ENCODE measurements at places on chromosomes 11 and 22.

GRCh38 chr11:31620434-31620833 is 110.9 kb downstream of the ELP4 start:
- no peak for DNase-seq

DNA sequence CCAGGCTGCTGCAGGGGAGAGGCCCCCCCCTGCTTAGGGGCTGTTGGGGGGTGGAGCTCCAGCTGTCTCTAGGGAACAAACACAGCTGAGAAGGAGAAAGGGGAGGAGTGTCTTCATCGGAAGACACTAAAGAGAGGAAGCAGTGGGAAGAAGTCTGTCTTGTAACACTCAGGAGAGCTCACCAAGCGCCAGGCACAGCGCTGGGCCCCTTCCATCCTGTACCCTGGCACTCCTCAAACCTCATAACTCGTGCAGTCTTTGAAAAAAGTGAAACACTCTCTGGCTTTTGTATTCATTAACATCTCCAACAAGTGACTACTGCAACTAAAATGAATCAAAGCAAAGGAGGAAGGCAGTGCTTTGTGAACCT is 67.4 kb upstream of the PRDM11 start:
- DNase-seq, result no peak

DNA sequence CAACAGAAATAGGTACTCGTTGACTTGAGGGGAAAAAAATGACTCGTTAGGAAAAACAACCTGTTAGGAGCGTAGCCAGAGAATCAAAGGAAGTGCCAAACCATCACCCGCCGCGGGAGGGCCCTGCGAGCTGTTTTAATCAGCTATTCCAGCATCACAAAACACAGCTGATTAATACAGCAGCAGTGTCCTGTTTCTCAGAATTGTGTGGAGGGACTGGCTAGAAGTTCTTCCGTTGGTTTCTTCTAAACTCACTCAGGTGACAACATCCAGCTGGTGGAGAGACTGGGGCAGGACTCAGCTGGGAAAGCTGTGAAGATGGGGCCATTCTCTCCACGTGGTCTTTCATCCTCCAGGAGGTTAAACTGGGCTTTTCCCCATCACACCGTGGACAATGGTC is 28.0 kb downstream of the HSPA8 start:
- no peak for DNase-seq

DNA sequence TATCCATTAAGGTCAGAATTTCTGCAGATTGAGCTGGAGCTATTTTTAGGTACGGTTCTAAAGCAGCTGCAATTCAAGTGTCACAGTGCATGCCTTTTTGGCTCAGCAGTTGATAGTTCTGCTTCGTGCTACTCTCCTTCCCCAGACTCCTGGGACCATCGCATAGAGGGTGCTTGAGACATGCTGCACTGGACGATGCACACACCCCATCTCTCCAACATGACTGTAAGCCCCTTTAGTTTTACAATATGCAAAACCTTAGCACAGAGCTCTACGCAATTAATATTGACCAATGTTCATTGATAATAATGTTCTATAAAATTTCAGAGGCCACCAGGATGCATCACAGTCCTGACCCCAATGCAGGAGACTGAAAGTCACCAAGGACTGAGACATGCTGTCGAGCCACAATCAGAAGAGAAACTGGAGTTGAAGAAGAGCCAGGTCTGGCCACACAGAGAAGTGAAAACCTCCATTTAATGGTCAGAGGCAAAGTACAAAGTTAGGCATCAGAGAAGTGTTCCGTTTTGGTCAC is 120.9 kb upstream of the ZC3H12C start:
- no peak for DNase-seq

GRCh38 chr22:39388261-39389011 is 11.1 kb upstream of the TAB1 start:
- DNase-seq, result peak; percentile 50

GRCh38 chr22:33717694-33718396 is 202.4 kb downstream of the LARGE1 start:
- no peak for DNase-seq

GRCh38 chr11:1088927-1089737 is 14.5 kb downstream of the MUC2 start:
- no peak for DNase-seq

- no peak for DNase-seq
Measured at GRCh38 chr11:15828215-15828853, 528.0 kb downstream of the SOX6 start.

DNA sequence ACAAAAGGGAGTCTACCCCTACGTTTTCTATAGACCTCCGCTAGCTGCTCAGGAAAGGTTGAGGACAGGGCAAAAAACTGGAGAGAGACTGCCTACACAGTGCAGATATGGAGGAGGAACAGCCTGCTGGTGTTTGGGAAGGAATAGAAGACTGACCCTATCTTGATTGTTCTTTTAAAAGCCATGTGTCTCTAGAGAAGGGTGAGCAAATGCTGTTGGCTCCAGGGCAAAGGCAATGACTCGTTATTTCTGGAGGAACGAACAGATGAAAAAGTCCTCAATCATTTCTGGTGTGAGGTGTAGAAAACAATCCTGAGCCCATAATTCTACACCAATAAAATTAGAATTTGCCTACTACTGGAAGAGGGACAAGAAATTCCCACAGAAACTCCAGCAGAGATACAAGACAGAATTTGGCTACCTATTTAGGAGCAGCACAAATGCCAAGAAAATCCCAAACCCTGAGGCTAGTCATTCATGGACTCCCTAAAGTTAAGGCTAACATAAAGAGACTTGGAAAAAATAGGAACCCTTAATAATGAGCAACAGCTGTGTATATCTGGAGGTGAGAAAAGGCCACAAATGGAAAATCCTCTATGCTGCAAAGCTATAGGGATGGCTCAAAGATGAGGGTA is 1206.3 kb upstream of the CNTN5 start:
- no peak for DNase-seq

- no peak for DNase-seq
Measured at GRCh38 chr11:61966734-61967115, 709 bp downstream of the FTH1 start.

GRCh38 chr11:120280600-120281051 is 40.7 kb downstream of the POU2F3 start:
- DNase-seq, result no peak

DNA sequence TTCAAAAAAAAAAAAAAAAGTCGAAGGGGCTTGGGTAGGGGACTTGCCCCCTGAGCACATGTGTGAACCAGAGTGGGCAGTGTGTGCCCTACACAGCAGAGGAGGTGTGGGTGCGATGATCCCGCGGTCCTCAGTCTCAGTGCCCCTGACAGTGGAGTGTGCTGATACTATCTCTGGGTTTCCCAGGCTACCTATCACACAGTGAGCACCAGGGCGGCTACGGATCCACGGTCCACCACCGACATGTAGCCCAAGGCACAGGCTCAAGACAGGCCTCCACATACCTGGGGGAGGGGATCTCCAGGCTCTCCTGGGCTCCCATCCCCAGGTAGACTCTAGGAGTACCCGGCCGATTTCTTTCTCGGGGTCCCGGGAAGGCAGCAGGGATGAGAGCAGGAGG is 9.1 kb downstream of the B3GAT1 start:
- no peak for DNase-seq

DNA sequence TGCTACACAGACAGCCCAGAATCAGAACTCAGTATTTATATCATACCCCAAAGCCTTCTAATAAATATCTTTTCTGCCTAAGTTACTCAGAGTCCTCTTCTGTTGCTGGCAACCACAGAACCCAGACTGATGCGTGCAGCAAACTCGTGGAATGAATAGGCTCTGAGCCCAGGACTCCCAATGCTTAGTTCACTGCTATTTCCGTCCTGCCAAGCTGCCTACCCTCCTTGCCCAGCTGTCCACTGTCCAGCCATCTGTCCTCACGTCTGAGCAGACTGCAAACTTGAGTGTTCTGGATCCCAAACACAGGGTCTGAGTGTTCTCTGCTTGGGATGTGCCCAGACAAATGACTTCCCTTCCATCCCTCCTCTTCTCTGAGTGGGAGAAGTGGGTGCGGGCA is 19.4 kb downstream of the PTPN5 start:
- no peak for DNase-seq

GRCh38 chr11:130418756-130419155 is 9.7 kb downstream of the ADAMTS8 start:
- DNase-seq, result no peak

DNA sequence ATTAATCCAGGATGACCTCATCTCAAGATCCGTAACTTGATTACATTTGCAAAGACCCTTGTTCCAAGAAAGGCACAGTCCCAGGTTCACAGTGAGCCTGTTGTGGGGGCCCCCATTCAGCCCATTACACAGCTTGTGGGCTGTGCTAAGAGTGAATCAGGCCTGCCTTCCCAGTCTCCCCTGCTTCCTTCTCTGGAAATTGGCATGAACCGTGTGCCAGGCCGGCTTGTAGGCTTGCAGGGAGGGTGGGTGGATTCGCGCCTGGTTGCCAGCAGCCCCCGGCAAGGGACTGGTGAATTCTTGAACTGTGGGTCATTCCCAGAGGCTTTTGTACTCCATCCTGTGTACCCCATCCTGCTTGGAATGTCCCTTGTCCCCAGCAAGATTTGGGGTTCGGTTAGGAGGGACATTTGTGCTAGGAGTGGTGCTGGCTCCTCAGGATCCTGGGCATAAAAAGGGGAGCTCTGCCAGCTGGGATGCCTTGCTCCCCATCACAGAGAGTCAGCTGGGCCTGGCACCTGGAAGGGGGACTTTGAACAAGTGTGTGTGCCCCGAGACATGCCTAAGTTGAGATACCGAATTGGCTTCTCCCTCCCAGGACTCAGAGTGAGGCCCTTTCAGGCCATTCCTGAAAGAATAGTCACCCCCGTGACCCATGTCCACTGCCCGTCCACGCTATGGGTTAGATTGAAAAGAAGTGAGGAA is 818.2 kb downstream of the BRD1 start:
- no peak for DNase-seq

- DNase-seq, result no peak
Measured at GRCh38 chr11:99822846-99823565, 802.3 kb downstream of the CNTN5 start.

- DNase-seq, result no peak
Measured at GRCh38 chr11:17633987-17634775, 85.2 kb upstream of the MYOD1 start.

GRCh38 chr11:44595006-44595405 is 29.5 kb downstream of the CD82 start:
- DNase-seq, result no peak

DNA sequence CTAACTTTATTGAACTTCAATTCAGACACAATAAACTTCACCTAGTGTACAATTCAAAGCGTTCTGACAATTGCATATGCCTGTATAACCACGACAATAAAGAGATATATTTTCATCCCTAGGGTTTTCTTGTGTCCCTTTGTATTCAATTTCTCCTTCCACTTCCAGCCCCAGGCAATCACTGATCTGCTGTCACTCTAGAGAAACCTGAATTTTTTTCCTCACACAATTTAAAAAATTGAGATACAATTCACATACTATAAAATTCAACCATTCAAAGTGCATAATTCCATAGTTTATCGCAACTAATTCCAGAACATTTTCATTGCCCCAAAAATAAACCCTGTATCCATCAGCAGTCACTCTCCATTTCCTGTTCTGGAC is 116.6 kb downstream of the MRTFA start:
- DNase-seq, result no peak

- no peak for DNase-seq
Measured at GRCh38 chr22:30348809-30349208, 7.9 kb downstream of the SF3A1 start.

DNA sequence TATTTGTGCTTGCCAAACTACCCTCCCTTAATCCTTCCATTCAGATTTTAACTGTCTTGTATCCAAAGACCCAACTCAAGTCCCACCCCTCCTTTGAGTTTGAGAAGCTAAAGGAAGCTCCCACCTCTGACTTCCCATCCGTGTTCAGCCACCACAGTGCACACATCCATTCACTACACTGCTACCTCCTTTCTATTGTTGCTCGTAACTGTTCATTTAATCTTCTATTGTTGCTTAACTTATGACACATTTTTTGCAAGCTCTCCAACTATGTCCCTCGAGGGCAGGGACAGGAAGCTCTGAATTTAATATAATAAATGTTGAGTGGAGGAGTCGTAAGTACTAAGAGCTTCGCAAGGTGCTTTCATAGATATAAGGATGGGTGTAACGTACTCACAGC is 10.4 kb downstream of the LARGE1 start:
- DNase-seq, result no peak

GRCh38 chr11:121334973-121335710 is 42.6 kb downstream of the SC5D start:
- no peak for DNase-seq

- DNase-seq, result no peak
Measured at GRCh38 chr11:71500601-71501021, 26.5 kb upstream of the KRTAP5-7 start.

GRCh38 chr11:44957776-44958564 is 7.3 kb upstream of the TP53I11 start:
- no peak for DNase-seq

DNA sequence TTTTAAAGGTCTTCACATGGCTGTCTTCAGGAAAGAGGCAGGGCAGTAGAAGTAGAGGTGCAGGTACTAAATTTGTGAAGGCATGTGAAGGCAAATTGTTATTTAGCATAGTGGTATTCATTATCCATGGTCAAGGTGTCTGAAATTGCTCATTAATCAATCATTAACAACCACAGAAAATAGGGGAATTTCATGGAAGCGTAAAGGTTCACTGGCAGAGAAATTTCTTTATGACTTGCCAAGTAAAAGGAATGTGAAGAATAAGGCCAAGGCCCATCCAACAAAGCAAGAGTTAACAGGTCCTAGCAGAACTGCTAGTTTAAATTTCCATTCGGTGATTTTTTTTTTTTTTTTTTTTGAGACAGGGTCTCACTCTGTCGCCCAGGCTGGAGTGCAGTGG is 59.0 kb downstream of the RSF1 start:
- no peak for DNase-seq

DNA sequence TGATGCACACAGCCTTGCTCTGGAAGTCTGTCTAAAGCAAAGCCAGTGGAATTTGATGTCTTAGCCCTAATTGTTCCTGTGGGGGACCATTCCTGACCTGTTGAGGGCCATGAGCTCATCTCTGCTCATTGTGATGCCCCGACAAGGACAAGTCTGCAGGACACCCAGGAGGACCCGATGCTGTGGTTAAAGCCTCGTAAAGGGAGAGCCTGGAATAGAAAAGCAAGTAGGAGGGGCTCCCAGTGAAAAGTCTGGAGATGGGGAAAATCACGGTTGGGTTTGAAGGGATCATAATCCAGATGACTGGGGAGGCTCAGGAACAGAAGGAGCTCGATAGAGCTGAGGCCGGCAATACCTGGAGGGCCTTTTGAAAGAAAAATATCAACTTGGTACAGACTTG is 98.5 kb upstream of the RAG2 start:
- no peak for DNase-seq

GRCh38 chr11:104583857-104584256 is 314.4 kb downstream of the CASP12 start:
- peak; percentile 40 for DNase-seq

DNA sequence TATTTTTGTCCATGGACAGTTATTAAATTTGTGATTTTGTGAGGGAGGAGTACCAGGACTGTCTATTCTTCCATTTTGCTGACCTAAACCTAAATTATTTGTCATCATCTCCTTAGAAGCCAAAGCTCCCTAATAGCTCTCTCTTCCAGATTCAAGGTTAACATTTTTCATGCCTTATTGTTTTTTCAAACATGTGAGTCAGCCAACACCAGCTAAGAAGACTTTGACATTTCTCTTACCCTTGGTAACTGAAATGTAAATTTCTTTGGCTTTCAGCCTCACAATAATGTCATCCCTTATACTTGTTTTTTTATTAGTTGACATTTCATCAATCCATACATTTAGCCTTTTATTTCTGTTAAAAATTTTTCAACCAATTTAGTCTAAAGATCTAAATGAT is 19.2 kb downstream of the OR52E1 start:
- no peak for DNase-seq

Data from fibroblast of skin of left quadriceps (primary cell).